Activated T-helper 1 cell treated with anti-CD3 and anti-CD28 coated beads, Interleukin-2, amount 50 U/mL, for 16 hours (primary cell): ENCODE measurements at places on chromosomes 2 and 18.

DNA sequence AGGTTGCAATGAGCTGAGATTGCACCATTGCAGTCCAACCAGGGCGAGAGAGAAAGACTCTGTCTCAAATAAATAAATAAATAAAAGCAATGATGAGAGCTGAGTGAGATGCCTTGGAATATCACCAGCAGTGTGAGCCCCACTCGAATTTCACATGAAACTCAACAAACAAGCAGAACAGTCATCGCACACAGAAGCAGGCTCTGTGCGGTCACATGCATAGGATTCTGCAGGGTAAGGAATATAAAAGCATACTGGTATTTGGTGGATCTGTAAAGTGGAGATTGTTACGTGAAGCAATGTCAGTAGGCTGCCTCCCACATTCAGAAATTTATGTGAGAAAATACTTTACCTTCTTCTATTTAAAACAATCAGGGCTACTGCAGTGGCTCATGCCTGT lies 18.0 kb upstream of the AP1S3 start:
- DNase-seq = no peak

GRCh38 chr2:46336283-46336959 lies 39.2 kb downstream of the EPAS1 start:
- no peak for DNase-seq

- no peak for DNase-seq
Observed at GRCh38 chr2:23355001-23355400, 30.0 kb upstream of the KLHL29 start.

DNA sequence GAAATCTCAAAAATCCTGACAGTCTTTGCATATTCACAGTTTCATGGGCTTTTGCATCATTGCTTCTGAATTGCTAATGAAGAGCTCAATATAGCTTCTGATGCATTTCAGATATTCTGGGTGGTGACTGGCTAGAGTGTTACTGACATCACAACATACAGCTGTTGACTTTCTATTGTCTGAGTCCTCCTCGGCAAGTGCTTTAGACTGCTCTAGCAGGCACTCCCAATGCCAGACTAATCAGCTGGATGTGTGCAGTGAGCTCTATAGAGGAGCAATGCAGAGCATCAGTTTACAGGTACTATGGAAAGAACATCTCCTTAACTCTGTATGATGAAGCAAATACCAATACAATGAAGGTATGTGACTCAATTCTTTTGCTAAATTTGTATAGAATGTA lies 54.9 kb downstream of the R3HDM1 start:
- no peak for DNase-seq

DNA sequence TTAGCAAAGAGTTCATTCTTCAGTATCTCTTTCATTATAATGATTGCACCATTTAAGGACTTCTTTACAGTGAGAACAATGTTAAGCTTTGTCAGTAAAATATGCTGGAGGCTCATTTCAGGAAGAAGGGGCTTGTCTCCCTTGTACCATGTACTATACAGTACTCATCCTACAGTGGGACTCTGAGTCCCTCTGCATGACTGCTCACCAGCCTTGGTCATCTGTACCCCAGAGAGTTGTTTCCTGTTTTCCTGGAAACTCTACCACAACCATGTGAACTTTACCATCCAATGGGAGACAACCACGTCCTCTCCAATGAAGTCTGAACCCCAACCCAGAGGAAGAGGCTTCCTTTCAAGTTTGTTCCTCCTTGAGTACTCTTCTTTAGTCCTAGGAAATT lies 1171.1 kb upstream of the CRIM1 start:
- DNase-seq = no peak

DNA sequence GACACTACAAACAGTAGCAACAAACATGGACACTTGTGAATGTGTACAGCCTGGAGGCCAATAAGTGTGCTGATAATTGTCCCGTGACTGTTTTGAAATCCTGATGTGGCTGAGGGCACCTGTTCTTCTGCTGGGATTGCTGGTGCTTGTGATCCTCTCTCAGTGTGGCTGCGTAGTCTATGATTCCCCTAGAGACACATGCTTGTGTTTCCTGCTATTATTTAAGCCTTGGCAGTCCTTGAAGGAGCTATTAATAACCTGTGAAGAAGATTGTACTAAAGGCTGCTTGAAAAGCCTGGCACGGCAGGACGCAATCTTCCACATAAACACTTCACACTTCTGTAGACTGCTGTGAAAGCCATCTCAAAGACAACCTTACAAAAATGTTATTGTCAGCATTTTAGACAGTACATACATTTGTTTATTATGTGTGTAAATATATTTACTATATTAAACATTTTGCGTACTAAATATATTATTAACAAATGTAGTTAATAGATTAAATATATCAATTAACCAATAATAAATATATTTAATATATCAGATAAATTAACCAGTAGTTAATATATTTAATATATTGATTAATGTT lies 71.4 kb downstream of the GALR1 start:
- DNase-seq = no peak

- DNase-seq = no peak
Observed at GRCh38 chr2:85695691-85696668, 1.8 kb downstream of the GNLY start.

DNA sequence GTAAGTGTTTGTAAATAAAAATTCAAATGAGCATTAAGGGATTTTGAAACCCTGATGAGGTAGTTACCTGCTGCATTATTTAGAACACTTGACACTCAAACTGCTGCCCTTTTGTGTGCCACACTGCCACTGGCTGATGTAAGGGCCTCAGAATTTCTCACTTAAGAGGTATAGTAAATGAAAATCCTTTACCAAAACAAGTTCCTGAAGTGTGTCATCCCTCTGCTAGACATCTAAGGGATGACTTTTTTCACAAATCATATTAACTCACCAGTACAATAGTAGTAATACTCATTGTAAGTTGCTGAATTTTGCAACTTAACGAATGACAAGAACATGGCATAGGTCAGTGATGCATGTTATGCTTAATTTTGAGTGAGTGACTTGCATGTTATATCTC lies 274.9 kb upstream of the UBE2E3 start:
- DNase-seq = no peak

DNA sequence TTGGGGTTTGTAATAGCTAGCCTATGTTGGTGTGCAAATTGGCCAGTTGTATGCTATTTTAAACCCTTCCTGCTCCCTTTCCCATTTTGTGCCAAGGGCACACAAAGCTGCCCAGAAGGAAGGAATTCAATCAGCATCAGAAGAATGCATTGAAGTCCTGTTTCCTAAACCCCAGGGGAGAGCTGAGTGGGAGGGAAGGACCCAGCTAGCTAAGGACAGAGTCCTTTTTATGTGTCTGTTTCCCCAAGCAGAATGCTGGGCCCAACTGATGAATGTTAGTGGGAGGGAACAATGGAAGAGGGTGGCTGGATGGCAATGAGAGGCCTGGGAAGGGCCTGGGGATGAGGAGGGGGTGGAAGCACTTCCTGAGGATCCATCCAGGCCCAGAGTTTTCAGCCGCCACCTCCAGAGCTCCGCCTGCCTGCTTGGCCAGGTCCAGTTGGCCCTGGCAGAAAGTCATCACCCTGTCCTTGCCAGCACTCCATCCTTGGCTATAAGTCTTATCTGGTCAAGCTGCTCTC lies 32.7 kb downstream of the MEX3C start:
- no peak for DNase-seq

- no peak for DNase-seq
Observed at GRCh38 chr2:18903750-18904149, 314.4 kb upstream of the NT5C1B start.

DNA sequence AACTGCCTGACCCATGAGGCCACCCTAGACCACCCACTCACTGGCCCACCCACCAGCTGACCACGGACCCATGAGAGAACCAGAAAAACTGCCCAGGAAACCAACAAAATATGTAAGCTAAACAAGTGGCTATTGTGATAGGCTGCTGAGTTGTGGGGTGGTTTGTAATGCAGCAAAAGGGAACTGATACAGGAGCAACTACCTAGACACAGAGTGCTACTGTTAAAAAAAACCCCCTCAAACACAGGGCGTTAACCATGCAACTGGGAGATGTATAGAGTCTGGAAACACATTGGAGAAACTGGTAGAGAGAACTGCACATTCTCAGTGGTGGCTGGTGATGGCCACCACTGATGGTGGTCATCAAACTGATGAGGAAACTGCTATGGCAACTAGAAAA lies 206.3 kb upstream of the GYPC start:
- DNase-seq = no peak

DNA sequence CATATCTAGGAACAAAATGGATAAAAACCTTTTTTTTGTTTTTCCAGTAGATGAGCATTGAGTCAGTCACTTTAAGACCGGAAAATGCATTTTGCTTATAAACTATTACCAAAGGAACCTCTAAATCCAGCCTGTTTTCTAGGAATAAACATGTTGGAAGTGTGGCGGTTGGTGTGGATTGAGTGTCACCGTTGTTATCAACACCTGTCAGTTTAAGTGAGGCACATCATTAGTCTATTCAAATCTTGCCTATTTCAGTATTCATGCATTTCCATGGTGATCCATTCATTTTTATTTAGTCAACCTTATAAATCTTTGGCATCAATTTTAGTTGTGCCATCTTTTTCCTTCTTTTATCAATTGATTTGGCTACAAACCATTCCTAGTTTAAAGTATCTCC lies 3.3 kb downstream of the KLHL29 start:
- DNase-seq = no peak

GRCh38 chr18:57921708-57922107 lies 118.6 kb upstream of the ATP8B1 start:
- no peak for DNase-seq

DNA sequence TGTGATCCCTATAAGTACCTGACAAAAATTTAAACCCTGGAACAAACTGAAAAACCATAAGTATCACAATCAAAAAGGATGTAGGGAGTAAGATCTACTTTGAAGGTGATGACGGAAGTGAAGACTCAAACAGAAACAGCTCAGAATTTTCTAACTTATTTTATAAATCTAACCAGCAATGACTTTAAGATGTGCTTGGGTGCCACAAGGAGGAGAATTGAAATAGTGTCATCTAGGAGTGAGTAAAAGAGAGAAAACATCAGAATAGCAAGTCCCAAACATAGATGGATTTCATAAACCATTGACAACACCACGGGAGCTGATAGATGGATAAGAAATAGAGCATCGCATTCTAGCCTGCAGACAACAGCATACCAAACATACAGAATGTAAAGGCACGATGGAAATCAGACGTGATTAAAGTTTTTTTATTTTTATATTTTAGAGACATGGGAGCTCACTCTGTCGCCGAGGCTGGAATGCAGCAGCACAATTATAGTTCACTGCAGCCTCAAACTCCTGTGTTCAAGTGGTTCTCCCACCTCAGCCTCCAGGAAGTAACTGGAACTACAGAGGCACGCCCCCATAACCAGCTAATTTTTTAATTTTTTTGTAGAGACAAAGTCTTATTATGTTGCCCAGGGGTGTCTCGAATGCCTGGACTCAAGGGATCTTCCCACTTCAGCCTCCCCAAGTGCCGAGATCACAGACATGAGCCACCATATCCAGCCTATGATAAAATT lies 36.9 kb downstream of the MAP3K19 start:
- DNase-seq = no peak

GRCh38 chr2:224570328-224570993 lies 14.7 kb downstream of the CUL3 start:
- no peak for DNase-seq

- DNase-seq = no peak
Observed at GRCh38 chr2:159124931-159125467, 156.6 kb downstream of the TANC1 start.

- DNase-seq = no peak
Observed at GRCh38 chr2:168039881-168040280, 207.5 kb downstream of the STK39 start.

- no peak for DNase-seq
Observed at GRCh38 chr2:55155764-55156281, 76.3 kb downstream of the CLHC1 start.

GRCh38 chr2:122390406-122390805 lies 635.0 kb downstream of the TSN start:
- DNase-seq = no peak

- no peak for DNase-seq
Observed at GRCh38 chr2:138430181-138430580, 71.4 kb upstream of the SPOPL start.

DNA sequence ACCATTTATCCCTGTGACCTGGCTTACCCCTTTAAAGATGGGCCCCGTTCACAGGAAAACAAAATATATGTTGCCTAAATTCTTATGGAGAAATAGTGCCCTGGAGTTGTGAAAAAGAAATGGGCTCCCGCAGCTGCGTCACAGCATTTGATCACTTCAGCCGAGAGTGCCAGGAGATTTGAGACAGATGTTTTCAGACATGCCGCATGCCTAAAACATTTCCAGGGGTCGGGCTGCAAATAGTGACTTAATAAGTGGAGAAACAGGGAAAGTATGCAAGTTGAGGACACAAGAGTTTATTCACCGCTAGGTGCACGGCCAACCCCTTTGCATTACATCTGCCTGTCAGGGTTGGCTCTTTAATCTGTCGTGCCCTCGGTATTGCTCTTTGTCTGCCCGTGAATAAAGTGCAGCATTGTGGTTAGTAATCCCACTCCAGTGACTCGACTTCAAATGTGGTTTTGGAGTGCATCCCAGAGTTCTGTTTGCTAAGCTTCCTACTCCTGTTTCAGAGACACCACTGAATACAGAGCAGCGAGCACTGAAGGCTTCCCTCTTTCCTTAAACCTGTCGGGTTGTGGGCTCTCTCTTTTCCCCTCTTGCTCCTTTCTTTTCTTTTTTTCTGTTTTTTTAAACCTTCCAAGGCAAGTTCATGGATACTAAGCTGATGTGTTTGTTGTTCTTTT lies 187.5 kb downstream of the LTBP1 start:
- DNase-seq = no peak

GRCh38 chr18:76955524-76956170 lies 133.3 kb downstream of the ZNF236 start:
- no peak for DNase-seq

DNA sequence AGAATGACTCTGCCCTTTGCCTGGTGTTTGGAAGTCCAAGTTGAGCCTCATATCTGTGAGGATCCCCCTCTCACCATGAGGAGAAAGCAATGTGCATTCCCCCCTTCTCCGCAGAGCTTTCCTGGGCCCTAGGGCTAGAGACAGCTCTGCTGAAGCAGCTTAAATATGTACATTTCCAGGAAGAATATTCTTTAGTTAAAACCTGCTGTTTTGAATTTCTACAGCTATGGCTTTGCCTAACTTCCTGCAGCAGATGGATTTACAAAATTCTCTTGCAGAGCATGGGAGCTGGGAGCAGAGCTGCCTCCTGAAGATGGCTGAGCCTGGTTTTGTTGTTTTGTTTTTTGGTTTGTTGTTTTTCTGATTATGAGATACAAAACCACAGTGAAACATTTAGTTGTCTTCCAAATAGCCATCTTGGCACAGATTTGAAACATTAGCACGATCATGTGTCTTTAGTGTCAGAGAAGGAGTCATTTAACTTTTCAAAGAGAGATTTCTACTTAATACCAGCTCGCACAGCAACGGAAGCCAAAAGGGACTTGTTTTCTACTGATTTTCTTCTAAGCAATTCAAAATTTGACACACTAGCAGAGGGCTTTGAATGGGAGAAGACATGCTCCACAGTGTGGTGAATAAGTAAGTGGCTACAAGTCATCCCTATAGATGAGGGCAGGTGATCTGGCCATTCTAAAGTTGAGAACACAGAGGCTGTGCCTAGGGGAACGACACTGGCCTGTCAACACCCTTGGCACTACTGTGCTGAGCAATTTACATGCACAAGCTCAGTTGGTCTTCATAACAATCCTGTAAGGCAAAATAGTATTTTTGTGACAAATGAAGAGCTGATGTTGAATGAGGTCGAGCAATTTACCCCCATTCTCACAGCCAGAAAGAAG lies 222.6 kb downstream of the MREG start:
- no peak for DNase-seq
